SHP77 treated with DMSO at 0.1 percent for 48 hours (cell line): ENCODE measurements at places on chromosomes 5 and 9.

GRCh38 chr5:157025093-157025698 is 33.7 kb downstream of the HAVCR1 start:
- DNase-seq: no peak

DNA sequence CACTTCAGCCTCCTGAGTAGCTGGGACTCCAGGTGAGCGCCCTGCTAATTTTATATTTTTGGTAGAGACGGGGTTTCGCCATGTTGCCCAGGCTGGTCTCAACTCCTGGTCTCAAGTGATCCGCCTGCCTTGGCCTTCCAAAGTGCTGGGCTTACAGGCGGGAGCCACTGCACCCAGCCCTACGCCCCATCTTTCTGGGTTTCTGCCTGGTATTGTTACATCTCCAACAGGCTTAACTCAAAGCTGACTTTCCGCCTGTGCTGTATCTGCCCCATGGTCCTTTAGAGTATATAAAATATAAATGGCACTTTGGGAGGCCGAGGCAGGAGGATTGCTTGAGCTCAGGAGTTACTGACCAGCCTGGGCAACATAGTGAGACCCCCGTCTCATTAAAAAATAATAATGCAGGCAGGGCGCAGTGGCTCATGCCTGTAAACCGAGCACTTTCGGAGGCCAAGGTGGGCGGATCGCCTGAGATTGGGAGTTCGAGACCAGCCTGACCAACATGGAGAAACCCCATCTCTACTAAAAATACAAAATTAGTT is 36.5 kb upstream of the GLDC start:
- DNase-seq: no peak

DNA sequence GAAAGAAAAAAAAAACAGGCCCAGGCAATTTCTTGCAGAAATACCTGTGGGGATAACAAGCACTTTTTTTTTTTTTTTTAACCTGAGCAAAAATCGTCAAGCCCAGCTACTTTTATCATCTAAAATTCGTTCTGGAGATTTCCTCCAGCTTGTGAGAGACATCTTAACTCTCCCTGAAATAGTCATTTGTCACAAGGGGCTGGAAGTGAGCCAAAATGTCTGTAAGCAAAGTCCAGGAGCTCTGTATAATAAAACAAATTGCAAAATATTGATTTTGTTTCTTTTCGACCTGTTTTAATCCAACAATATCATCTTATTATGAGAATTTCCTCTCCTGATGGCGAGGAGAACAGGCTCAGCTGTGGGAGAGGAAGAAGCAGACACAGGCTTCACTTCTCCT is 168.4 kb downstream of the TTLL11 start:
- no peak for DNase-seq

- no peak for DNase-seq
Measured at GRCh38 chr5:54341971-54342370, 31.6 kb upstream of the ARL15 start.

DNA sequence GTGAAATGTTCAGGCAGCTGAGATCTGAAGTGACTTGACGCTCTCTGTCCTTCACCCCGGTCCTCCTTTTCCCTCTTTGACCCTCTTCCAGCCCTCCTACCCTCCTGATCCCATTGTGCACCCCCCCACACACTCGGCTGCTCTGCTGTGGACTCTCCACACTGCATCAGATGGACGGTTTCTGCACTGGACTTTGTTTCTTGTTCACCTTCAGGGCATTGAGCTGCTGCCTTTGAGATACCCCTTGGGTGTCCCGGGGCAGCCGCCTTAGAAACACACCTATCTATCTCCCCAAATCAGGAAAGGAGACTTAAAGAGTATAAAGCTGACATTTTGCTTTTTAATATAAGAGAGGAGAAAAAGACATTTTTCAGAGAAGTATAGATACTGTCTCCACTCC is 27.5 kb downstream of the AMBP start:
- no peak for DNase-seq

- DNase-seq: no peak
Measured at GRCh38 chr5:169557838-169558237, 25.7 kb upstream of the SPDL1 start.

DNA sequence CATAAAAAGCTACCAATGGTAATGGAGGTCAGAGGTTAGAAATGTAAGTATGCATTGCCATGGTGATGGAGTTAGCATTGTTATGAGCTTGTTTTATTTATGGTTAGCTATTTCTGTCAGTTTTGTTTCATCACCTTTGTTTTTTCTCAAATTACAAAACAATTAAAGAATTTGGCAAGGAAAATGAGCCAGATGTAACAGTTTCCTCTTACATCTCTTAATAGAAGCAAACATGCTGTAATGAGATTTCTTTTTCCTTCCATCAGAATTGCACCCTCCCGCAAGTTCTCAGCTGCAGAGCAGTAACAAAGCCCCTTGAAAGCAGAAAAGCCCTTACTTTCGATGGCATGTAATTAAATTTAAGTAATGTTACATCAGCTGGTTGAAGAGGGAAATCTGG is 233.0 kb downstream of the SGCD start:
- no peak for DNase-seq

GRCh38 chr5:425714-426113 is 17.3 kb upstream of the EXOC3 start:
- DNase-seq: peak; percentile 52

- no peak for DNase-seq
Measured at GRCh38 chr5:41264019-41264418, 50.7 kb upstream of the C6 start.
